ENCODE measurements at places on chromosomes 6 and 20.

- no peak for DNase-seq
Measured at GRCh38 chr20:37907677-37908401, 4.9 kb downstream of the VSTM2L start.

DNA sequence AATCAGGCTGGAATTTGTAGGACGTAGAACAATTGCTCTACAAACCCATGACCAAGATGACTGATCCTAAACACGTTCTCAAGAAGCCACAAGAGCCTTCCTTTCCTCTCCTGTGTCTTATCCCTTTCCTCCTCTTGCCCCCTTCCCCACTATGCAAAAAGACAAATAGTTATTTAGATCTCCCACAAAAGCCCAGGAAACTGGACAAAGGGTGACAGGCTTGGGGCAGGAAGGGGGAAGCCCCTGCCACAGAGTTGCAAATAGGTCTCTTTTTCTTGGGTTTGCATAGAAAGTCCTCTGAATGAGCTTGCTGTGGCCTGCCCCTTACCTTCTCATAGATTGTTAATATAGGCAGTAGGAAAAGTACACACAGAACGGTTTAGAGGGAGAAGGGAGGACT is 377.1 kb upstream of the BTBD3 start:
- no peak for DNase-seq

GRCh38 chr20:40915756-40916155 is 112.9 kb upstream of the TOP1 start:
- no peak for DNase-seq

DNA sequence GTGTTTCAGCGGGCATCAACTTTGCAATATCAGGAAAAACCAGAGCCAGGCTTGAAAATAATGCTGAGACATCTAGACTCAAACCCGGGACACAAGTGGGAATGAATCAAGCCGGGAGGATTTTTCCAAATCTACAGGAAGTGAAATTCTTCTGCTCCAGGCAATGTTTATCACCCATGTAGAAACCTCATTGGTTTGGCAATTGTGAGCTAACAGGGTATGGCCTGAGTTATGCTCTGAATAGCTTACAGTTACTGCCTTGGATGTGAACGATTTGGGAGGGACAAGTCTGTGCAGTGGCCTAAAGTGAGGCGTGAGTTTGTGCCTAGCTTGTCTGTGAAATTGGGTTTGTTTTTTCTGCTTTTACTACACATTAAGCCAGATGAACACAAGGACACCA is 87.4 kb downstream of the PCSK2 start:
- no peak for DNase-seq

DNA sequence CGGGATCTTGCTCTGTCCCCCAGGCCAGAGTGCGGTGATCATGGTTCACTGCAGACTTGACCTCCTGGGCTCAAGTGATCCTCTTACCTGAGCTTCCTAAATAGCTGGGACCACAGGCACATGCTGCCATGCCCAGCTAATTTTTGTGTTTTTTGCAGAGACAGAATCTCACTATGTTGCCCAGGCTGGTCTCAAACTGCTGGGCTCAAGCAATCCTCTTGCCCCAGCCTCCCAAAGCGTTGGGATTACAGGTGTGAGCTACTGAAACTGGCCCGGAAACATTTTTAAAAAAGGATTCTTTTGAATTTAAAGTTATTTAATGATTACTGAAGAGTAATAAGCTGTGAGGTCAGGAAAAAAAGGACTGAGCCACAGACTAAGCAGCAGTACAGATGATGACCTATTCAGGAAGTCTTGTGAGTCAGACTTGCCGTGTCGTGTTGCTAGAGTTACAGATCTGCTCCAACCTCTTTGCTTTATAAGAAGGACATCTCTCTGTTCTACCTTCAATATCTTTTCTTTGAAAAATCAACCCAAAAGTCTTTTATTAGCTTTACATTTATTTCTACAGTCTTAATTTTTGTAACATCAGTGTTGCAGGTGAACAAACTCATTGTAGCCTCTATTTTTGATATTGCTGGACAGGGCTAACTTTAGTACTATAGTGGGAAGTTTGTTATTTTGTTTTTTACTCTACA is 108.7 kb downstream of the NCOA3 start:
- DNase-seq = no peak

DNA sequence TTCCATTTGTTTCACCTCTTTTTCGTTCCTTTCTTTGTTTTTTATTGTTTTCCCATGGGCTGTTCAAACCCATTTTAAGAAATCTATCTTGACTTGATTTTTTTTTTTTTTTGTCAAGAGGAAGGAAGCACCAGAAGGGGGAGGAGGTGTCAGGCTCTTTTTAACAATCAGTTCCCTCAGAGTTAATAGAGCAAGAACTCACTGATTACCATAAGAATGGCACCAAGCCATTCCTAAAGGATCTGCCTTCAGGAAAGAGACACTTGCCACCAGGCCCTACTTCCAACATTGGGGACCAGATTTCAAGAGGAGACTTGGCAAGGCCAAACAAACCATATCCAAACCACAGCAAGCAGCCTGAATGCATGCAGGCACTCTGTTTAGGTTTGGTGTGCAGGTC is 168.0 kb downstream of the OTOR start:
- no peak for DNase-seq

- DNase-seq = no peak
Measured at GRCh38 chr20:45821947-45822346, 5.2 kb downstream of the TNNC2 start.

DNA sequence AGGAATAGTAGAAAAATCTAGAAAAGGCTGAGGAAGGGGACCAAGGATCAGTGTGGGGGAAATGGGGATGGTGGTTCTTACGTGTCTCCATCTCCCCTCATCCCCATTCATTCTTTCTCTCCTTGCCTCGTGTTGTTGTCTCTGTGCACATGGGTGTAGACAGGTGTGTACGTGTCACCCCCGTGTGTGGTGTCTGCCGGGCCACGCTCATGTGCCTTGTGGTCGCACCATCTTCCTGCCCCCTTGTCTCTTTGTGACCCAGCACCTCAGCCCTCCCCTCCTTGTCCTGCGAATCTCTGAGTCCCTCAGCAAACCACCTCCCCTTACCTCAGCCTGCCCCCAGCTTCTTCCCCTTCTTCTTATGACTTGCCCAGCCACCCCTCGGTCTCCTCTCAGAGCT is 39.4 kb downstream of the FOXP4 start:
- DNase-seq = no peak

DNA sequence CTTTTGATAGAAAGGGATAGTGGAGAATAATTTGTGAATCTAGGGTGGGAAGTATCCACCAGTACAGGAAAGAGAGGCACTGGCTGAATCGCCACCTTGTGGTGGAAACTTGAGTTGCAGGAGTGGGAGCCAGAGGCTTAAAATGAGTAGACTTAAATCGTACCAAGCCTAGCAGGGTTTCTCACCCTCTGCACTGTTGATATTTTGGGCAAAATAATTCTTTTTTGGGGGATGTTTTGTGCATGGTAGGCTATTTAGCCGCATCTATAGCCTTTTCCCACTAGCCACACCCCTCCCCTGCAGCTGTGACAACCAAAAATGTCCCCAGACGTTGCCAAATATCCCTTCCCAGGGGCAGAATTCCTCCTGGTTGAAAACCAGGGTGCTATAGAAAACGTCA is 119.1 kb downstream of the DHX35 start:
- DNase-seq = peak; percentile 65

GRCh38 chr6:15254070-15254975 is 8.5 kb downstream of the JARID2 start:
- no peak for DNase-seq

- no peak for DNase-seq
Measured at GRCh38 chr6:100491952-100492670, 27.4 kb upstream of the SIM1 start.

GRCh38 chr6:108093781-108094300 is 19.3 kb upstream of the OSTM1 start:
- DNase-seq = no peak

GRCh38 chr20:43831481-43832065 is 83.1 kb upstream of the TOX2 start:
- DNase-seq = no peak

GRCh38 chr20:8587810-8588209 is 455.7 kb downstream of the PLCB1 start:
- DNase-seq = no peak

DNA sequence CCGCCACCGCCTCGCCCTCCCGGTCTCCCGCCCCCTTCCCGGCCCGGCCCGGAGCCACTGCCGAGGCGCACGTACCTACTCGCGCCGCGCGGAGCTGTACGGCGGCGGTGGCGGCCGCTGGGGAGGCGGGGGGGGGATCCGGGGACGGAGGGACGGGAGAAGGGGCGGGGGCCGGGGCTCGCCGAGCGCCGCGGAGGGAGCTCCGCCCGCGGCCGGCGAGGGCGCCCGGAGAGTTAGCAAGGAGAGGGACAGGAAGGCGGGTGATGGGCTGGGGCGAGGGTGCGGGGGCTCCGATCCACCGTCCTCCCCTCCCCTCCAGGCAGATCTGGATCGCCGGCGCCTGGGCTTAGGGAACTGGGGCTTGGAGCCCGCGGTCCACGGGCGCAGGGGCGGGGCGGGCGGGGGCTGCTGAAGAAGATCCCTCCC is 548 bp upstream of the TMEM74B start:
- no peak for DNase-seq

DNA sequence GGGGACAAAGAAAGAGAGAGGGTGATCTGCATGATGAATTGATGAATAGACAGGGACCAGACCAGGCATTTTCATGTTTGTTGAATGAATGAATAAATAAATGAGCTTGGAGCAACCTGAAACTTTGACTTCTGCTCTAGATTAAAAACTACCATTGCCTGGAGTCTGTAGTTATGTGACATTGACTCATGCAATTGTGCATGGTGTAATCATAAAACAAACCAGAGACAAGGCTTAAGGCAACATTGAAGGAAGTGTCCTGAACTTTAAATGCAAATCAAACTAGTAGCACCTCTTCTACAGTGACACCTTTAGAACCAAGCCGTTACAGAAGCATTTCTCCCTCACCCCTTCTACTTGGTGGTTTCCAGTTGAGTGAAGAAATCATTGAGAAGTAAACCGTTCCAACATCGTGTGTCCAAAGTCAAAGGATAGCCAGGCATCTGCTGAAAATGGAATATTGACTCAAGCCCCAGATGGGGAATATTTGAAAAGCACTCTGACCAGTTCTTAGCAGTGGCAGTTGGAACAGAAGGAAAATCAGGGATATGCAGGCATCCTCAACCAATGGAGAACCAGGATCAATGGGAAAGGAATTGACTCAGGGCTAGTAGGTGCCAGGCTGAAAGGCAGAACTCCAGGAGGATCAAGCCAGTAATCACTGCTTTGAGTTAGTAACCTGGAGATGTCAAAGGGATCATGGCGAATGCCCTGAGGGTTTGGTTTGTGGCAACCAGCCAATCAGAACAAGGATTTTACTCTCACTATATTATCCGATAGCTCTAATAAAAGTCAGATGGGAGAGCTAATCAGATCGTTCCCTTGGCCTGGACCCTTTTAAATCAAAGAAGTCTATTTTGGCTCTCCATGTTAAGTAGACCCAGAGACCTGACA is 171.2 kb upstream of the TSHZ2 start:
- no peak for DNase-seq

GRCh38 chr6:54002116-54002515 is 109.1 kb upstream of the MLIP start:
- no peak for DNase-seq

- no peak for DNase-seq
Measured at GRCh38 chr6:105648276-105648675, 245.4 kb upstream of the PREP start.

DNA sequence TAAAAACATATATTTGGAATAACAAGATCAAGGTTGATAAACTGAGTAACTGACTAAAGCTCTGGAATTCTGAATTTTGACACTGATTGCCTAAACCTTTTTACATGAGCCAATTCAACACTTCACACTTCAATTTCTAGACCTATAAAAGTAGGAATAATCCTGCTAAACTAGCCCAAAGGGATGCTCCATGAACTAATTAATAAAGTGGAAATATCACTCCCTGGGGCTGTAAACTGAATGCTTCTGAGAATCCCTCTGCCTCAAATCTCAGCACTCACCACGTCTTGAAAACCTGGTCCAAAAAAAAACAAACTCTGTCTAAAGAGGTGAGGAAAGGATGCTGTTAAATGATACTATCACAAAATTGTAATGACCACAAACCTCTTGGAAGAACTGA is 50.9 kb downstream of the DCDC2 start:
- DNase-seq = no peak

DNA sequence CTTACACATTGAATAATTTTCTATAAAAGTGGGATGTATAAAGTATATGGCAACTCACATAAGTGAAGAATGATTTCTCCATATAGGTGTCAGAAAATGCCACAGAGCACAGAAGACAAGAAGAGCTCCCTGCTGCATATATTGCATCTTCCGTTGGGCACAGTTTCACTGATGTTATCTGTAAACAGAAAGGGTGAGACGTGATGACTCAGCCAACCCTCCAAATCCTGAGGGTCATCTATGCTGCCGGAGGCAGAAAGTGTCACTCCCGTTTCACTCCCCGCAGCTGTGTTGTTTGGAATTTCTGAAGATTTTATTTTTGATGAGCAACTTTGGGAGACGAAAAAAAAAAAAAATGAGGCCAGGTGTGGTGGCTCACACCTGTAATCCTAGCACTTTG is 644.1 kb downstream of the C6orf118 start:
- DNase-seq = no peak

- DNase-seq = no peak
Measured at GRCh38 chr20:37298190-37298939, 8.9 kb downstream of the MANBAL start.

- DNase-seq = no peak
Measured at GRCh38 chr6:34992376-34992775, 103.3 kb downstream of the ANKS1A start.

GRCh38 chr6:114267897-114268296 is 74.9 kb downstream of the HS3ST5 start:
- no peak for DNase-seq

GRCh38 chr6:31049518-31049917 is 39.2 kb downstream of the MUC22 start:
- no peak for DNase-seq

DNA sequence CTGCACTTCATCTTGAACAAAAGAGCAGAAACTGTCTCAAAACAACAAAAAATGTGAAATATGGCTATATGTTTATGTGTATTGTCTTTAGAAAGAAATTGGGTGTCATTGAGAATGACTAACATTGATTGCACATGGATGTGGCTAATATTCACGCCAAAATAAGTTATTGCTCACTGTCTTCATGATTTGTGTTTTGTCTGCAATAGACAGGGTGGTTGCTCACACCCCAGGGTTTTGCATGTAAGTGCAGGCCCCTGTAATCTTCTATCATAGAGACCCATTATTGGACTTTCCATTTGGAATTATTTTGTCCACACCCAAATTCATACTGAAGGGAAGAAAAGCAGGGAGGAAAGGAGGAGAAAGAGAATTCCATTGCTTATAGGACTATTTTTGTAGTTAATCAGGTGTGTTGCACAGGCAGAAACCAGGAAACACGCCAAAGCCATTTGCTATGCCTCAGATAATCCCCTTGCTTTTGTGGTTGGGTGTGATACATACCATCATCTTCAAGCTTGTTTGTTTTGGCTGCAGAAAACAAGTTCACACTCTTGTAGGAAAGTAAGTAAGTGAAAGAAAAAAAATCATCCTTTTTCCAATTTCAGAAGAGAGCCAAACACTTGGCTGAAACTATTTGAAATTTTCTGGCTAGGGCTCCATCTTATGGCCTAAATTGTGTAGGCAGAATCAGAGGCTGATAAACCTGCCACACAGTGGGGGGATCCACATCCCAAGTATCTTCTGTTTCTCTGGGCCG is 214.1 kb downstream of the COL12A1 start:
- DNase-seq = no peak
